ENCODE measurements at places on chromosomes 2 and 18.

GRCh38 chr2:205681401-205682238 lies 681 bp upstream of the NRP2 start:
- DNase-seq = no peak

DNA sequence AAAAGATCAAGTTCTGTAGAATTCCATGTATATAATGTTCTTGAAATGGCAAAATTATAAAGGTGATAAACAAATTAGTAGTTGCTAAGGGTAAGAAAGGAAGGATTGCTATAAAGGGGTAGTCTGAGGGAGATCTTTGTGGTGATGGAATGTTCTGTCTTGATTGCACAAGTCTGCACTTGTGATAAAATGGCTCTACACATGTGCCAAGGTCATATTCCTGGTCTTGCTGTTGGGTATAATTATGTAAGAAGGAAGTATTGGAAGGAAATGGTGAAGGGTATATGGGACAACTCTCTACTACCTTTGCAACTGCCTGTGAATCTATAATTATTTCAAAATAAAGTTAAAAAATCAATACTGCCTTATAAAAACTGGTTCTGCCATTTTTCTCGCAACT lies 15.3 kb downstream of the SGPP2 start:
- no peak for DNase-seq

- DNase-seq = peak; percentile 47
Observed at GRCh38 chr2:227415538-227416424, 28.0 kb upstream of the SCYGR1 start.

GRCh38 chr2:221774136-221774535 lies 202.0 kb upstream of the EPHA4 start:
- no peak for DNase-seq

DNA sequence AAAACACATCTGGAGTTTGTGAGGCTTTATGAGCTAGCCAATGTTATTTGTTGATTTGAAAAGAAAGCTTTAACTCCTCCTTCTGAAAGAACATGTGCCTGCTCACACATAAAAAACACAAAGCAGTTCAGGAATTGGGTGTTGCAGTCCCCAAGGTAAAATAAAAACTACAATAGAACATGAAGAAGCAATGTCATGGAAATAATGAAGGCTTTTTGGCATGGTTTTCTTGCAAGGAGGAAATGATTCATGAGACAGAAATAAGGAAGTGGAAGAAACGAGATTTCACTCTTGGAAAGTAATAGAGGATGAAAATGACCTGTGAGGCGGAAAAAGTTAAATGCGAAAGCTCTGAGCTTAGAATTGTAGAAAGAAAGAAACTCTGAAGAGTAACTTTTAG lies 81.1 kb downstream of the TRIB2 start:
- DNase-seq = no peak

DNA sequence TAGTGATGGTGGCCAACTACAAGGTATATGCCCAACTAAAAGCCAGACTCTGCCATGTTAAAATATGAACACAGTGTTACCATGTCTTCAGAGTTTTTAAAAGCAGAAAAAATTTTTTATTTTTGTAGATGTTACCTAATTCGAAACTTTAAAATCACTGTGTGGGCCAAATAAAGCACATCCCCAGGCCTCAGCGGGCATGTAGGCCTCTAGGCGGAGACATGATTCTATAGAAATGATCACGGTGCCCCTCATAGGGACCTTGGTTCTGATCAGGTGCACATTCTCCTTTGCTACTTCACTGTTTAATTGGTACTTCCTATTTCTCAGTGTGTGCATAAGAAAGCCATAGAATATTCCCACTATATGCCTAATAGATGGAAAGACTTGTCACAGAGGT lies 349.2 kb downstream of the XIRP2 start:
- DNase-seq = no peak

GRCh38 chr2:155766342-155767115 lies 566.0 kb downstream of the NR4A2 start:
- no peak for DNase-seq

DNA sequence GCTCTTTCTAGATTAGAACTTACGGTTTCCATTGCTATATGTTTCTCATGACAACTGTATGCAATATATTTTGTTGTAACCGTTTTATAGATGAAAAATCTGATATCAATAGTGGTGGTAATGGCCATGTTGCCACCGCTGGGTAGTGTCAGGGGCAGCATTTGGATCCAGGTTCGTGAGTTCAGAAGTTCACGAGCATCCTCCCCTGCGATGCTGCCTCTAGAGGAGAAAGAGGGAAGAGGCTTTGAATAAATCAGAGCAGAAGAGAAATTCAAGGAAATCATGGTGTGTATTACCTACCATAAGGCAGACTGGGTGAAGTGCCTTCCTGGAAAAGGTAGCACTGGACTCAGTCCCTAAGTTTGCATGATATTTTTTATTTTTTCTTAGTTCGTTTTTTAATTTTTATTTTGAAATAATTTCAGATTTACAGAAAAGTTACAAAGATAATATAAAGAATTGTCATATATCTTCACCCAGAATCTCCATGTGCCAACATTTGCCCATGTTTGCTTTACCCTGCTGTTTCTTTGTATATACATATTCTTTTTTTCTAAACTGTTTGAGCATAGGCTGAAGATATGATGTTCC lies 3.3 kb upstream of the ZBTB7C start:
- DNase-seq = peak; percentile 62

- no peak for DNase-seq
Observed at GRCh38 chr2:25055376-25055920, 13.6 kb downstream of the EFR3B start.

DNA sequence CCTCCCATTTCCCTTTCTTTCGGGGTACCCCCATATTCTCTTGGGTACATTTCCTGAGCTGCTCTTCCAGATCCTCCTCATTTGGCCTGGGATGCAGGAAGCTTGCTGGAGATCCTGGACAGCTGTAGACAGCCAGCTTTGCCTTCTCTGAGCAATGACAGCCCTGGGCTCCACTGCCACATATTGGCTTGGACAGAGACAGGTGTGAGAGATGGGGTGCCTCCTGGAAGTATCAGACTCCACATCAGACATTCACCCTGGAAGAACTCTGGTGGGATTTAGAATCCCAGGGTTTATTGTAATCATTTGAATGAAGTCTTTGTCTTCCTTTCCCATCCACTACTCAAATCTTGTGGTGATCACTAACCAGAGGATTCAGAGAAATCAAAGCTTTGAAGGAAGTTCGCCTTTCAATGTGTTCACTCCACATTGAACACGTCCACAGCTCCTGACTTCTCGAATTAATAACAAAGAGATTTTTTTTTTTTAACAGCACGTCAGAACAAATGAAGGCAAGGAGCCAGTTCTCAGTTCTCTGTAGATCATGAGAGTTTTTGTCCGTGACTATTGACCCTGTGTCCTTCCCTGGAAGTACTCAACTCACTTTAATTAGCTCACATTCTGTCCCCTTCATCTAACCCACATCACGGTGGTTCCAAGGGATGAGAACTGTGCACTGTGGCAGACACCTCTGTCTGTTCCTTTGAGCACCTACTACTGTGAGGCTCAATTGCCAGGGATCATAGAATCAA lies 377.6 kb upstream of the TRIB2 start:
- no peak for DNase-seq

DNA sequence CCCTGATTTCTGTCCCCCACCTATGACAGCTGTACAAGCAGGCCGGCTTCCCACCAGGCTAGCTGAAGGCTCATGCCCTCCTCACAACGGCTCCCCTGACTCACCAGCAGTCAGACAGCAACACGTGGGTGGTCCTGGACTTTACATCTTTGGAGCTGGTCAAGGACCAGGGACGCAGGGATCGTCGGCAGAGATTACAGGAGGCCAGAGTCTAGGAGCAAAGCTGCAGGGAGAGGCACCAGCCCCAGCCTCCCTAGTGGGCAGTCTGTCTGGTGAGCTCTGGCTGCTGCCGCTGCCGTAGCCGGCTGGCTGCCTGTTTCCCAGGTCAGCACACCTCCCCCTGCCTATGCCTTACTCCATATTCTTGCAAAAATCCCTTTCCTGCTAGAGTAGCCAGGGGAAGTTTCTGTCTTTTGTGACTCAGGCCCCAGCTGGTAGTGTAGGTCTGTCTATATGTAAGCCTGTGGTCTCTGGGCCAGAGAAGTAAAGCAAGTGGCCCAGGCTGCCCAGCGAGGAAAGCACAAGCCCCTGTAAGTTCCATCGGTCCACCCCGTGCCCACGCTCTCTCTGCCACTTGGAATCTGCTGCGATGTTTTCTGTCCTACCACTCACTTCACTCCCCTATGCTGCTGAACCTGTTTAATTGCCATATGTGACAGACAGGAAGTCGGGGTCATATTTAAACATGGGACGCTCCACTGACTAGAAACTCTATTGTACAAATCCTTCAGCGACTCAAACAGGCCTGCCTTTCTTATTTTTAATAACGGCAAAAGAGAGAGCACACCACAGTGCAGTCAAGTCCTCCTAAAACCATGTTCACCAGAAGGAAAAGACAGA lies 2.4 kb upstream of the ARHGEF4 start:
- DNase-seq = no peak

GRCh38 chr2:9205963-9206948 lies at the start of gene ASAP2:
ASAP2 (plus strand) TSS chr2:9206812; CDS start chr2:9207105, 293 bp downstream.
- peak; percentile 87 for DNase-seq

GRCh38 chr2:105936954-105937353 lies 192.2 kb downstream of the NCK2 start:
- no peak for DNase-seq

DNA sequence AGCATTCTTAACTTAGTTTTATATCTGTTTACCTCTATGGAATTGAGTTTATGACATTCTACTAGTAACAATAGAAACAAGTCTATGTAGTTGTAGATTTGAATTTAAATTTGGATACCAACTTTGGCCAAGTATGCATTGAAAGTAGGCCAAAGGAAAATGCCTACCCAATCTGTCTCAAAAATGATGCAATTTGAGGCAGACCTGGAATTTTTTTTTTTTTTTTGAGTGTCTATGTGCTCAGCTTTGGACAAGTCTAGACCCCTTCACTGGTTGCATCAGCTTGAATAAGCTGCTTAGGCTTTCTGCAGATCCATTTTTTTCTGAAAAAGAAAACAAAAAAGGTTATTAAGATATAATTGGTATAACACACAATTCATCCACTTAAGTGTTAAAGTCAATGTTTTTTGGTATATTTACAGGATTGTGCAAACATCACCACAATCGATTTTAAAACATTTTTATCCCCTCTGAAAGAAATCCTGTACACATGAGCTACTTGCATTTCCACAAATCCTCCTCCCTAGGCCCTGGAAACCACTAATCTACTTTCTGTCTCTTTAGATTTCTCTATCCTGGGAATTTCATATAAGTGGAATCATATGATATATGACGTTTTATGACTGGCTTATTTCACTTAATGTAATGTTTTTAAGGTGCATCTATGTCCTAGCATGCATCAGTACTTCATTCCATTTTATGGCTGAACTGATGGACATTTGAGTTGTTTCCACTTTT lies 185.1 kb upstream of the CCDC68 start:
- no peak for DNase-seq

DNA sequence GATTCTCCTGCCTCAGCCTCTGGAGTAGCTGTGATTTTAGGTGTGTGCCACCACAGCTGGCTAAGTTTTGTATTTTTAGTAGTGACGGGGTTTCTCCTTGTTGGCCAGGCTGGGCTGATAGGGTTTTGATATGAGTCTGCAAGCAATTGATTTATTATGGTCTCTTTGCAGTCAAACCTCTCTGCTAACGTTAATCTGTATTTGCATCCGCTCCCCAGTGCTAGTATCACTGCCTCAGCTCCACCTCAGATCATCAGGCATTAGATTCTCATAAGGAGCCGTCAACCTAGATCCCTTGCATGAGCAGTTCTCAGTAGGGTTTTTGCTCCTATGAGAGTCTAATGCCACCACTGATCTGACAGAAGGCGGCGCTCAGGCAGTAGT lies 19.0 kb downstream of the HAT1 start:
- no peak for DNase-seq
